Omental fat pad (tissue), 4 donors: ENCODE measurements at places on chromosomes 4 and X.

DNA sequence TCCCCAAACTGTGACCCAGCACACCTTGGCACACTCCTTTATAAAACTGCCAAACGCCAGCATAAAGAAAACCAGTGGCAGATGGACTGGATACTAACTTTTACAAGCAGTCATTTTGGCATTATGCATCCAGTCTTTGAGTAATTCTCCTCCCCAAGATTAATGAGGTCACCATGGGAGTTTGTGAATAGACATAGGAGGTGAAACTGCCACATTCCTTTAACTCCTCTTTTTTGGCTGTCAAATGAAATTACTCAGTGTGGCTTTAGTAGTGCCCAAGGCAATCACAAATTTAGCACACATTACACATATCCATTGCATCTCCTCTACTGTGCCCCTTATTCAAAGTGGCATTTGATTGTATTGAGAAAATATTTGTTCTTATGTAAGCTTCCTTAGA is 315.3 kb upstream of the FGF13 start:
- DNase-seq: no peak

- no peak for DNase-seq
These were observed 216.3 kb upstream of the LEF1 start for GRCh38 chr4:108385076-108385475.

- no peak for DNase-seq
These were observed 92.5 kb upstream of the STOX2 start for GRCh38 chr4:183812567-183812966.

DNA sequence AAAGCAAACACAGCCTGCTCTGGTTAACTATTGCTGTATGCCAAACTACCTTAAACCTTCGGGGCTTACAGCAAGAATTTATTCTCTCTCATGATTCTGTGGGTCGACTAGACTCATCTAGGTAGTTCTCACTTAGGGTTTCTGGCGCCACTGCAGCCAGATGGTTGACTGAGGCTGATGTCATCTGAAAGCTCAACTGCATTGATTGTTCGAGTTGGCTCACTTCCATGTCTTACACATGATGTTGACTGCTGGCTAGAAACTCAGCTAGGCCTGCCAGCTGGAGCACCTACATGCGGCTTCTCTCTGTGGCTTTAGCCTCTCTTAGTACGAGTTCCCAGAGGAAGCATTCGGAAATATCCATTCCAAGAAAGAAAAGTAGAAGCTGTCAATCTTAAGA is 103.2 kb downstream of the SRPX start:
- DNase-seq: no peak

- no peak for DNase-seq
These were observed 18.2 kb downstream of the PTTG2 start for GRCh38 chr4:37978248-37978924.

DNA sequence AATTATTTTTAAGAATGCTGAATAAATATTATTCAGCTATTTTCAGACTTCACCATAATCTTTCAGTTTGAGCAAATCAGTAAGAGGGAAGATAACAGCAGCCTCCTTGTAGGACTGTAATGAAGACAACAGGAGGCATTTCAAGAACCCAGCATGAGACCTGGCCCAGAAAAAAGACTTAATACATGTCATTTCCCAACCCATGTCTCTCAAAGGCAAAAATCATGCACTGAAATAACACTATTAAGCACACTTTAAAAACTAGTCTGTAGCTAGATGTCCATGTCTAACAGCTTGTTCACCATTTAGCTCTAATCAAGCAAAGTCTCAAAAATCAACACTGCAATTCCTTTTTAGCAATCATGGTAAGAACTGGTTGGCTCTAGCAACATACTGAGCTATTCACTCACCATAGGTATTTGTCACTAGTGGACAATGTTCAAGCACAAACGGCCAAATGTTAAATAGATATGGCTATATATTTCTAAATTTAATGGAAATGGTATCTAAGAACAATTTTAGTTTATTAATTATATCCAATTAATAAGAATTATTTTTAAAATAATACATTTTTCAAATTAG is 109.9 kb downstream of the WDFY3 start:
- no peak for DNase-seq

DNA sequence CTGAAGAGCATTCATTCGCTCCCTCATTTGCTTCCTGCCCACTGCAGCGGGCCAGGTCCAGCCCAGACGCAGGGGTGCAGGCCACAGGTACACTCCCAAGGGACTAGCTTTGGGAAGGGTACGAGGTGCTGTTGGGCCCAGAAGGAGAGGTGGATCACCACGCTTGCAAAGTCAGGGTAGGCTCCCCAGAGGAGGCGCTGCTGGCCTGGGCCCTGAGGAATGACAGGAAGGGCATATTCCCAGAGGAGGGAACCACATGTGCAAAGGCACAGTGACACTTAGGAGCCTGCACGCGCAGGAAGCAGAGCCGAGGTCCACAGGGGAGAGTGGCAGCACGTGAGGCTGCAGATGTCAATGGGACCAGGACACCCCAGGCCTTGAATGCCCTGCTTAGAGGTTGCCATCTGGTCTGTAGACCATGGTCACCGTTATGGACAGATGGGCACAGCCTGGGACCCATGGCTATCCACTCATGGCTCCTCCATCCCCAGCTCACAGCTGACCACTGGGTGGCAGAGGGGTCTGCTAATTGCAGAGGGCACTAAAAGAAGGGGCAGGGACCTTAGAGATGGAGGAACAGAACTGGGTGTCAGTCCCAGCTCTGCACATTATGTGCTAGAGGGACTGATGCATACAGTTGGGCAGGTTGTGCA is 7.9 kb downstream of the HTRA3 start:
- no peak for DNase-seq

GRCh38 chr4:94995684-94996394 is 238.1 kb downstream of the BMPR1B start:
- DNase-seq: no peak

DNA sequence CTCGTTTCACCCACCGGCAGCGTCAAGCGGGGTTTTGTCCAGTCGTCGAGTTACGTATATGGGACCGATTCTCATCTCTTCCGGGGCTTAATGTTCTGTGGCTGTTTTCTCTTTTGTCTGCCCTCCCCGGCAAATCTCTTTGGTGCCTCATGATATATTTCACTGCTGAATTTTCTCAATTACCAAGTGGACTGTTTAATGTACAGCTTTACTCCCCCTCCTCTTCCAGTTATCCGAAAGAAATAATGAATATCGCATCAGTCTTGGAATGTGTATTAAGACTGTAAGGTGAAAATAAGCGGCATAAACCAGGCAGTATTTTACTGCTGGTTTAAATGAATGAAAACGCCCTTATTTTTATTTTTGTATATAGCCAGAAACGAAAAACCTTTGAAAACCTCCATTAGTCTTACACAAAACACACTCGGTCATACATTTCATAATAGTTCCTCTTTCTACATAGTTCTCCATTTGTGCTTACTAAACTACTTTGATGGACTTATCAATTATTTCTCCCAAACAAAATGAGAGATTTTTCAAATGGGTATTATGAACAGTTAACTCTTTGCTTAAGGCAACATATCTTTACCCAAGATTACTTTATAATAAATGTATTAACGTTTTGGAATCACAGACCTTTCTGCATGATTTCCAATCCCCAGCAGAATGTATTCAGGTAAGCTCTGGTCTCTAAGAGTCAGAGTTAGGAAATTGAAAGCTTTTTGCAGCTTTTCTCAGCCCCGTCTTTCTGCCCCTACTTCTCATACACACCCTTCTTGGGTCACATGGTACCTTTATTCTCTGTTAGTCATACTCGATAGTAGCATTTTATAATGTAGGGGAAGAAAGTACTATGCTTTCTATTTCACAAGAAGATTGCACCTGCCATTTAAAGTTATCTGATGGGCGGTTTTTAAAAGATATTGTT is 979 bp downstream of the RP2 start:
- no peak for DNase-seq

GRCh38 chr4:680928-681645 is 6.7 kb downstream of the MYL5 start:
- no peak for DNase-seq

DNA sequence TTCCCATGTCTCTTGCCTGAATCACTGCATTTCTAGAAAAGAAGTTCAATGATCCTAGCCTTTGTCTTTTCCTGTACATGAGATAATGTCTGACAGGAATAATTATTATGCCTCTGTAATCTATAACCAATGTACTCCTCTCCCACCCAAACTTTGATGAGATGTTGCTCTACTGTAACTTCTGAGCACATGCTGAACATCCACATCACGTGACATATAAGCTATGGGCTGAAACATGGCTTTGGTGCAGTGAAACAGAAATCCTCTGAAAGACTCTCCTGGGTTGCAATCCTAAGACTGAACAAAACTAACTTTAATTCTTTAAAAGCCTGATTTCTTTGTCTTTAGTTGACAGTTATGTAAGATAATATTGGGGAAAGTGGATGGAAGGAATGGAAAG is 1.5 kb upstream of the ADAD1 start:
- DNase-seq: no peak

GRCh38 chr4:80365928-80366327 is 30.4 kb downstream of the CFAP299 start:
- no peak for DNase-seq

DNA sequence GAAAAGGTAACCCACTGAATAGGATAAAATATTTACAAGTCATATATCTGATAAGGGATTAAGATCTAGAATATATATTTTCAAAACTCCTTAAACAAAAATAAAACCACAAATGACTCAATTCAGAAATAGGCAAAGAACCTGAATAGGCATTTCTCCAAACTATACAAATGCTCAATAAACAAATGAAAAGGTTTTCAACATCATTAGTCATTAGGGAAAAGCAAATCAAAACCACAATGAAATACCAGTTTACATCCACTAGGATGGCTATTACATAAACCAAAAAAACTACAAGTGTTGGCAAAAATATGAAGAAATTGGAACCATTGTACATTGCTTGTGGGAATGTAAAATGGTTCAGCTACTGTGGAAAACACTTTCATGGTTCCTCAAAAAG is 167.0 kb upstream of the GALNT7 start:
- DNase-seq: no peak

GRCh38 chr4:54100595-54101189 is 729 bp downstream of the GSX2 start:
- DNase-seq: no peak

- no peak for DNase-seq
These were observed 95.7 kb upstream of the DRD5 start for GRCh38 chr4:9685692-9686091.

DNA sequence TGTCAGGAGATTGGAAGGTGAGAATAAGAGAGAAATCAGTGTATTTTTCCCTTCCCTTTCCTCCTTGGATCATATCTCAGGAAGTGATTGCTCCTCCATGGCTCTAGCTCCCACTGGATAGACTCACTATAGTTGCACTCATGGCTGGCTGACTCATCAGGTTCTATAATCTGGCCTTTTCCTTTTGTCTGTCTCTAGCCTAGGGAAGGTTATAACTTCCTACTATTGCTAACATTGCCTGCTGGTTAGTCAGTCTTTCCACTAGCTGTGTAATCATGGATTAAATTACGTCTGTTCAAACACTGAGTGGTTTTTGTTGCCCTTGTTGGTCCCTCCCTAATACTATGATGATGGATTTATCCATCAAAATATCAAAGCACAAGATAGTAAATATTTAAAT is 195.5 kb upstream of the VEGFC start:
- DNase-seq: no peak

GRCh38 chr4:181161669-181162068 is 1081.5 kb upstream of the TENM3 start:
- no peak for DNase-seq

GRCh38 chrX:42535233-42535632 is 242.7 kb downstream of the PPP1R2C start:
- DNase-seq: no peak

- DNase-seq: no peak
These were observed 249.2 kb downstream of the COL25A1 start for GRCh38 chr4:109053257-109053656.

GRCh38 chr4:78845472-78845871 is 69.3 kb downstream of the BMP2K start:
- DNase-seq: no peak

- DNase-seq: no peak
These were observed 94.2 kb downstream of the CXCL13 start for GRCh38 chr4:77699731-77700210.

DNA sequence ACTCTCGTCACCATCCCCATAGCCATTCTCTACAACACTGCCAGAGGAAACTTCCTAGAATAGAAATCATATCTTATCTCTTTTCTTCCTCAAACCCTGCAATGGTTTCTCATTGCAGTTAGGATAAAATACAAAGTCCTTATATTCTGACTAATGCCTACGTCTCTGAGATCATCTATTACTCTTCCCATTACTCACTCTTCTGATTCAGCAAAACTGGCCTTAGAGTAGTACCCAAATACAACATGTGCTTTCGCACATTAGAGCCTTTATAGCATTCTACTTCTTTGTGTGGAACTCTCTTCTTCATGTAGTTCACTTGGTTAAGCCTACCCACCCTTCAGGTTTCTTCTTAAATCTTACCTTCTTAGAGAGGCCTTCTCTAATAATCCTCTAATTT is 28.0 kb downstream of the LHFPL1 start:
- no peak for DNase-seq

GRCh38 chr4:148097801-148098200 is 344.4 kb downstream of the NR3C2 start:
- no peak for DNase-seq

DNA sequence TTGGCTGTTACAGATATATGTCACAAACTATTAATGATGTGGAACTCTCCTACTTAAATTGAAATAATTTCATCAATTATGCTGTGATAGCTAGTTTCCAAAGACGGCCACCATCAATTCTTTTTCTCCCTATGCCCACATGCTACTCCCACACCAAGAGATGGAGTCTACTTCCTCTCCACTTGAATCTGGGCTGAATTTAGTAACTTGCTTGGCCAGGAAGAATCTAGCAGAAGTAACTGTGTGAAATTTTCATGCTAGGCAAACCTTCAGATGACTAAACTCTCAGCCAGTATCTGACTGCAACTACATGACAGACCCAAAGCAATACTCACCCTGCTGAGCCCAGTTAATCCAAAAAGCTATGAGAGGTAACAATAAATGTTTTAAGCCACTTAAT is 3.2 kb downstream of the SEPSECS start:
- DNase-seq: no peak

GRCh38 chr4:151206241-151207005 is 70.5 kb upstream of the PRSS48 start:
- no peak for DNase-seq

- DNase-seq: no peak
These were observed 9.8 kb downstream of the AADAT start for GRCh38 chr4:170079981-170080380.

GRCh38 chrX:136452614-136453013 is 35.1 kb upstream of the BRS3 start:
- DNase-seq: no peak

DNA sequence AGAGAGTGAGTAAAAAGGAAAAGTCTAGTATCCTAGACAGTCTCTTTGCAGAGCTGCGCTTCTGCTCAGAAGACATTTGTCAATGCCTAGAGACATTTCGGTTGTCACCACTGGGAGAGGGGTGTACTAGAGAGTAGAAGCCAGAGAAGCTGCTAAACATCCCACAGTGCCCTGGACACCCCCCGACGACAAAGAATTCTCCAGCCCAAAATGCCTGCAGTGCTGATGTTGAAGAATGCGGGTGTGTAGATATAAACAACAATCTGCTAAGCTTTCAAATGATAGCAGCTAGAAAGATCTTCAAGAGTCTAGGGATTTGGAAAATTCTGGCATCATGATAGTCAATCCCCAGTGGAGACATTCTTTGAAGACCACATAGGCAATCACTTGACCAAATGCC is 90.1 kb downstream of the PALLD start:
- no peak for DNase-seq

GRCh38 chrX:40996886-40997530 is 88.2 kb upstream of the USP9X start:
- no peak for DNase-seq

GRCh38 chr4:185921583-185922555 is 109.9 kb upstream of the SORBS2 start:
- no peak for DNase-seq
